H9 (cell line): ENCODE measurements at places on chromosomes 11 and 22. TPM values are rescaled to one million over a fixed set of nuclear protein-coding genes. Genes with fewer than 3 reads are reported as not detected.
A peak's percentile ranks its signal among the peaks of the same experiment; 100 is the strongest.

GRCh38 chr11:10021563-10021962 is 272.5 kb downstream of the SBF2 start:
- no peak overlapping the region for H3K4me3 ChIP-seq
- H3K27me3 ChIP-seq, result no peaks in the 10 kb centered on the region
- no peaks in the 10 kb centered on the region for H3K4me1 ChIP-seq
- DNase-seq, result no peak
- H3K36me3 ChIP-seq, result no peaks in the 10 kb centered on the region

DNA sequence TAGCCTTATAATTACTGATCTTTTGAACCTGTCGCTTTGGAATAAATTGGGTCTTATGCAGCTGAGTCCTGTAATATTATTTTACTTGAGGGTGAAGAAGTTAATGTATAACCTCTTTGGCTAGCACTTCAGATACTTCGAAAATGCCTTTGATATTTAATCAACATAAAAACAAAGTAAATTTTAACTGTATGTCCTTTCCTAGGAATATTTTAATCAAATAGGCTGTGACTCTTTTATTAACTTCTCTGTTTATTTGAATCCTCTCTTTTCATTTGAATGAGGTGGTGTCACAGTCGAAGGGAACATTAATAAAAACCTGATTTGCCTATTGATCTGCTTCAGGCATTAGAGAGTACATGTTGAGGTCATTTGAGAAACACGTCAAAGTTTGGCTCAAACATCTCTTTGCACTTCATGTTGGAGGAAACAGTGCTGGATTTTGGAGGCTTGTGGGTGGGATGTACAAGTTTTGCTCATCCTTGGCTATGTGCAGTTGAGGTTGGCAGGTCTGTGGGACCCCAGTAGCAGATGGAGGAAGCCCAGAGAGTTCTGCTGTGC is 143.6 kb downstream of the NCAM1 start:
- H3K27me3 ChIP-seq, result no peaks in the 10 kb centered on the region
- DNase-seq, result no peak
- peaks cover 2% of the 10 kb centered on the region; the same call in 1 of the 2 replicates for H3K4me1 ChIP-seq
- H3K4me3 ChIP-seq, result no peak overlapping the region
- no peak overlapping the region for H3K27ac ChIP-seq

GRCh38 chr11:12986194-12986898 is 22.8 kb upstream of the RASSF10 start:
- no peaks in the 10 kb centered on the region for H3K27me3 ChIP-seq
- H3K4me1 ChIP-seq, result no peaks in the 10 kb centered on the region
- no peak overlapping the region for H3K27ac ChIP-seq
- no peak overlapping the region for H3K4me3 ChIP-seq
- DNase-seq, result no peak
- H3K36me3 ChIP-seq, result no peaks in the 10 kb centered on the region

The DMC1 gene
- total RNA-seq, result 6.1 and 6.8 TPM in 2 replicates

The FCHSD2 gene
- 17.8 and 19.2 TPM in 2 replicates for total RNA-seq

DNA sequence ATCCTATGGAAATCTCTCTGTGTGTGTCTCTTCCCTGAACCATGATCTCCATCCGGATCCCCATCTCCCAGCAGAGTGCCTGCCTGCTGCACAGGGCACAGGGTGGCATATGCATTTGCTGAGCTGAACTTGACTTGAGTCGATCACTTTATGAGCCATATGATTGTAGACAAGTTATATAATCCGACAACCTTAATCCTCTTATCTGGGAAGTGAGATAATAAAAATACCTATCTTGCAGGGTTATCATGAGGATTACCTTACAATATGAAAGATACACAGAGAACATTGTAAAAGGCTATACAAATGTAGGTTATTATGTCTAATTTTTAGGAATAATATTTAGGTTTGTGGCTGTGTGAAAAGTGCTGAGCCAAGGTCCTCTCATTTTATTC is 124.5 kb downstream of the ST3GAL4 start:
- DNase-seq, result no peak
- no peak overlapping the region for H3K4me3 ChIP-seq
- no peaks in the 10 kb centered on the region; the same call in 1 of the 2 replicates for H3K27me3 ChIP-seq
- H3K36me3 ChIP-seq, result no peaks in the 10 kb centered on the region

The OR2AG1 gene
- total RNA-seq, result not detected in 2 replicates

DNA sequence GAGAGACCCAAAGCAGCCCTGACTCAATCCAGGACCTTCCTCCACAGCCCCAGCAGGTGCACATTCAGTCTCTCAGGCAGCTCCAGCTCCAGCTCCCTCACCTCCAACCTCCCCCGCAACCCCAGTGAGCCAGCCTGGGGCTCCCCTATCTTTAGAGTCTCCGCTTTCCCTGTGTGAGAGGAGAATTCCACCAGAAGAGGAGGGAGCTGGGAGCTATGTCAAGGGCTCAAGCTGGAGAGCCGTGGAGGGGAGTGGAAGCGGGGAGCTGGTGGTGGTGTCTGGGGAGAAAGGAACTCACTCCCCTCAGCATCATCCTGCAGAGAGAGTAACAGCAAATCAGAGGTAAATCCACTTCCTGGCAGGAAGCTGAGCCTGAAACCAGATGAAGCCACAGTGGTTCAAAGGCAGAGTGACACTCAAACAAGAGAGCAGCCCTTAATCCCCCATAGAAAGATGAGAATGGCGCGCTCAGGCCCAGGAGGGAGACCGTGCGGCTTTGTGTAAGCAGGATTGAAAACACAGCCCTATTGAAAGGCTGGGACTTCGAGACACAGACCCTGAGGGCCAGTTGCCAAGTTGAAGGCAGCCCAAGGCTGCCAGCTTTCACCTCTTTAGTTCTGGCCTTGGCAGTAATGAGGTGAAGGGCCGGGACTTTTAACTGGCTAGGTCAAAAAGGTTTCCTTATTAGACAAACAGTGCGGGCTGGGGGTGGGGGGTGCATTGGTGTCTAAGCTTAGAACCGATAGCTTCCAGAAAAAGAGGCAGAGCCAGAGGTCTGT is 21.4 kb upstream of the CDON start:
- H3K4me1 ChIP-seq, result peaks cover 23% of the 10 kb centered on the region
- H3K36me3 ChIP-seq, result no peaks in the 10 kb centered on the region
- no peak for DNase-seq

GRCh38 chr22:42884616-42885375 is 27.7 kb upstream of the ARFGAP3 start:
- no peaks in the 10 kb centered on the region for H3K4me1 ChIP-seq
- no peaks in the 10 kb centered on the region for H3K27me3 ChIP-seq
- peaks cover 14% of the 10 kb centered on the region; the same call in 2 of the 3 replicates for H3K36me3 ChIP-seq

DNA sequence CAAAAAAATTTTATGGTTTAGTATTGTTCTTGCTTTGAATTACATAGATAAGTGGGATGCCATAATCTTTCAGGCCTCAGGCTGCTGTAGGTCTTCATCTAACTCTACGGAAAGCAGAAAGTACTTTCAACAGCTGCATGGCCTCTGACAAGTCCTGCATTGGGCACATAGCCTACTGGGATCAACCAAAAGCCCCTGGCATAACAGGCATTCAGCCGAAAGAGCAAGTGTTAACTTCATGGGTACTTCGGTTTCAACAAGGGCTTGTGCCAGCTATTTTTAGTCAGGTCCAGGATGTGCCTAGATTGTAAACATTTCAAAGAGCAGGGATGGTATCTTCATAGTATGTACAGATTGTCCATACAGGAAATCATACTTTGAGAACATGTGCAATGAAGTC is 3.1 kb downstream of the SLN start:
- H3K4me1 ChIP-seq, result peaks cover 10% of the 10 kb centered on the region; the same call in 1 of the 2 replicates
- H3K27me3 ChIP-seq, result no peaks in the 10 kb centered on the region
- no peaks in the 10 kb centered on the region; the same call in 1 of the 3 replicates for H3K36me3 ChIP-seq
- no peak overlapping the region for H3K4me3 ChIP-seq
- DNase-seq, result no peak

- H3K4me3 ChIP-seq, result no peak overlapping the region
- no peaks in the 10 kb centered on the region for H3K36me3 ChIP-seq
- no peak for DNase-seq
- no peaks in the 10 kb centered on the region; the same call in 1 of the 2 replicates for H3K4me1 ChIP-seq
- no peak overlapping the region for H3K27ac ChIP-seq
- H3K27me3 ChIP-seq, result no peaks in the 10 kb centered on the region
Measured at GRCh38 chr11:24738972-24739371, 242.1 kb downstream of the LUZP2 start.

DNA sequence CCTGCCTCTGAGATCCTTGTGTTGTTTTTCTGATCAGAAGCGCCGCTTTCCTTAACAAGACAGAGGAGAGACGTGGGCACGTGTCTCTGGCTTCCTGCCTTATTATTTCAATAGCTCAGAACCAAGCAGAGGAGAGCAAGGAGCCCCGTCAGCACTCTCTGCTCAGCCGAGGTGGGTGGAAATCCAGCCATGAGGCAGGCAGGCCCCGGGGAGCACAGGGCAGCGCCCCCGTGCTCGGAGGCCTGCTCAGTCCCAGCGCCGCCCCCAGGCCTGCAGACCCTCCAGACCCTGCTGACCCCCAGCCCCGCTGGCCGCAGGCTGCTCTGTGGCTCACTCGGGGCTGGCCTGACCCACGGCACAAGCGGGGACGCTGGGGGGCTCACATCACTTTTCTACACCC is 162.8 kb downstream of the BRD1 start:
- no peak overlapping the region for H3K4me3 ChIP-seq
- no peaks in the 10 kb centered on the region; the same call in 1 of the 2 replicates for H3K27me3 ChIP-seq
- H3K4me1 ChIP-seq, result no peaks in the 10 kb centered on the region
- no peak overlapping the region for H3K27ac ChIP-seq
- peak; percentile 18 for DNase-seq
- no peaks in the 10 kb centered on the region for H3K36me3 ChIP-seq

DNA sequence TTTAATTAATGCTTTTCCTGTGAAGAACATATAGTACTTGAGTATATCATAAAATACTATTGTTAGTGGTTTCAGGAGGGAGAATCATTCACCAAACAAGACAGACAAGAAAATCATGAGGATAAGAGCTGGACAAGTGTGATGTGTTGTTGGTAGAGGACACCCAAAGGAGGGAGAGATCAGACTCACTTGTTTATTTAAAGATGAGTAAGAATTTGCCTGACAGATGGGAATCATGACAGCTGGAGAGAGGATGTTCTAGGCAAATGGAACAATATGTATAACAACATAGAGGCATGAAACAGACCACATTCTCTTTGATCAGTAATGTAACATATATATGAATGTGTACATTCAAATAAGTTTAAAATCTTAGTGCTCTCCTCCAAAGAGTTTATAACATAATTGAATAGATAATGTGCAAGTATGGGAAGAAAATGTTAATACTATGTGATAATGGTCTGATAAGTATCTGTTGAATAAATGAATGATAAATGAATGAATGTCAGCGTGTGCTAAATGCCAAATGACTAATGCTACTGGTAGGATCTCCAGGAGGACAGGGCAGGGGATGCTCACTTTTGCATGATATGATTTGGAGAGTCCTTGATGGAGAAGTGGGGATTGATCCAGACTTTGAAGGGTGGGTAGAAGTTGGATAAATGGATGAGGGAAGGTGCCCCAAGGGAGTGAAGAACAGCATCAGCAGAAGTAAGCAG is 228.9 kb upstream of the SORL1-AS1 start:
- H3K27me3 ChIP-seq, result no peaks in the 10 kb centered on the region
- no peak for DNase-seq
- H3K27ac ChIP-seq, result no peak overlapping the region
- no peaks in the 10 kb centered on the region for H3K36me3 ChIP-seq
- no peak overlapping the region for H3K4me3 ChIP-seq

DNA sequence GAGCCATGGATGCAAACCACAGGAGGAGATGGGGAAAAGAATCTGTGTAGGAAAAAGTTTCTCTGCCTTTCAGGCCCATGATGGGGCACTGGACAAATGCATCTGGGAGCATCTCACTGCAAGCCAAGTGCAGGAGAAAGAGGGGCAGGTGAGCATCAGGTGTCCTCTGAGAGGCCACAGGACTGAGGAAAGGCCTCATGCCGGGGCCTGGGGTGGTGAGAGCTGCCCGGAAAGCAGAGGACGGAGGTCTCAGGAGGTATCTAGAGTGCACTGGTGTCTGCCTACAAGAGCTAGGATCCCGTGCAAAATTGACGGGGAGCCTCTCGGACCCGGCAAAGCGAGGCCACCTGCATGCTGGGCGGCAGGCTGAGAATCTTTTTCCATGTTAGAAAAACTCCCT is 73.9 kb downstream of the CTTN start:
- H3K27me3 ChIP-seq, result no peaks in the 10 kb centered on the region
- H3K27ac ChIP-seq, result no peak overlapping the region
- no peaks in the 10 kb centered on the region for H3K4me1 ChIP-seq
- no peak for DNase-seq

DNA sequence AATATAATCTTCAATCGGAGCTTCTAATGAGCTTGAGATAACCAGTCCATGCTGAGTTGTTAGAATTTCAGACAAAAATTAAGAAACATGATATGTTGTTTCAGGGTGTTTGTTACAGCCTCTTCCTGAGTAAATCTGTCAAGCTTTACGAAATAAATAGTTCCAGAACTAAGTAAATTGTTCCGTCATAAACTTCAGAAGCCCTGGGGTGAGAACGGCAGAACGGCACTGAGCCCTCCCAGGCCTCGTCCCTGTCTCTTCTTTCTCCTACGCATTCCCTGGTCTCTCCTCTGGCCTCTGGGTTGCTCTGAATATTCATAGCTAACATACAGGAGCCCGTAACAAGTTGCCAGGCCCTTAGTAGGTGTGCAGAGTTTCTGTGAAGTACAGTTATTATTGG is 390.8 kb upstream of the NARS2 start:
- no peaks in the 10 kb centered on the region for H3K36me3 ChIP-seq
- H3K4me3 ChIP-seq, result no peak overlapping the region
- no peak for DNase-seq
- peaks cover 2% of the 10 kb centered on the region; the same call in 1 of the 2 replicates for H3K4me1 ChIP-seq
- H3K27me3 ChIP-seq, result no peaks in the 10 kb centered on the region; the same call in 1 of the 2 replicates

DNA sequence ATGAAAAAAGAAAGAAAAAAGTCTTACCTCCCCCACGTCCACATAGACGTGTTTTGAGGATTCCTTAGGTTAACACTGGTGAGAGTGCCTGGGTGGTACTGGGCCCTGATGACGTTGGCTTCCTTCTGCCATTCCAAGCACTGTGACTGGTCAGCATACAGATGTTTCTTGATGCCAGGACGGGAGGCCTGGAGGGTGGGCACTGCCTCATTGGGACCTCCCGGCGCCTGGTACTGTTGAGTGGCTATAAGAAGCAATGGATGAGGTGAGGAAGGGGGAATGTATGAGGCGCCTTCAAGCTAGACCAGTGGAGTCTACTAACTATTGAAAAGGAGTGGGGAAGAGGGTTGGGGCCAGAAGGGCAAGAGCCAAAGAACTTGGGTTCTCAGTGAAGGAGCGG is 45.3 kb downstream of the MICAL2 start:
- H3K27ac ChIP-seq, result no peak overlapping the region
- H3K36me3 ChIP-seq, result no peaks in the 10 kb centered on the region
- H3K27me3 ChIP-seq, result no peaks in the 10 kb centered on the region
- no peak overlapping the region for H3K4me3 ChIP-seq
